ENCODE measurements at places on chromosomes 5 and 9. TPM values are rescaled to one million over a fixed set of nuclear protein-coding genes. Genes with fewer than 3 reads are reported as not detected.

The MARCOL gene
- not detected for total RNA-seq

The TAF11L10 gene
- not detected for total RNA-seq

The FCHO2 gene
- total RNA-seq = 23.3 TPM

The FAM174A gene
- 20.6 TPM for total RNA-seq

The CYSRT1 gene
- 0.27 TPM for total RNA-seq

DNA sequence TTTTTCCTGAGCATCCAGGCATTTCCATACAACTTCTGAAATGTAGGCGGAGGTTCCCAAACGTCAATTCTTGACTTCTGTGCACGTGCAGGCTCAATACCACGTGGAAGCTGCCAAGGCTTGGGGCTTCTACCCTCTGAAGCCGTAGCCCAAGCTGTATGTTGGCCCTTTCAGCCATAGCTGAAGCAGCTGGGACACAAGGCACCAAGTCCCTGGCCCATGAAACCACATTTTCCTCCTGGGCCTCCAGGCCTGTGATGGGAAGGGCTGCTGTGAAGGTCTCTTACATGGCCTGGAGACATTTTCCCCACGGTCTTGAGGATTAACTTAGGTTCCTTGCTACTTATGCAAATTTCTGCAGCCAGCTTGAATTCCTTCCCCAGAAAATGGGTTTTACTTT is 103.6 kb downstream of the NREP start:
- H3K27me3 ChIP-seq = no peaks in the 10 kb centered on the region
- no peaks in the 10 kb centered on the region for H3K36me3 ChIP-seq
- DNase-seq = no peak
- H3K4me1 ChIP-seq = peaks cover 6% of the 10 kb centered on the region
- H3K27ac ChIP-seq = no peak overlapping the region
- H3K4me3 ChIP-seq = no peak overlapping the region

DNA sequence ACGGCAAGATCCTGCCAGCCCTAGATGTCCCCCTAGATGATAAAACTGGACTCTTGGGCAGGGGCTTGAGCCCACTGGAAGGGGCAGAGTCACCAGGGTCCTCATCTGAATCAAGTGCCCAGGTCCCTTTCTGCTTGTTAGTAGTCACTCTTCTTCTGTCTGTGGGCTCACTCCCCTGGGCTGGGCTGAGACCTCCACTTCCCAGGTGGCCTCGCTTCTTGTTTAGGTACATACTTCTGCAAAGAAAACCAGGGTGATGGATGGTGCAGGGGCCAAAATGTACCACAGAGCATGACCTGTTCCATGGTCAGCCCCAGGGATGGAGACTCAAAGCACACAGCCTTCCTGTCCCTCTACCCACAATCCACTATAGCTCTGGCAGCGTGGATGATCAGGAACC is 845 bp upstream of the SLC46A2 start:
- peaks cover 19% of the 10 kb centered on the region for H3K27me3 ChIP-seq
- no peak for DNase-seq
- peaks cover 13% of the 10 kb centered on the region for H3K4me1 ChIP-seq
- no peak overlapping the region for H3K27ac ChIP-seq

- no peak for DNase-seq
- no peak overlapping the region for H3K4me3 ChIP-seq
- H3K27ac ChIP-seq = no peak overlapping the region
- H3K4me1 ChIP-seq = no peaks in the 10 kb centered on the region
- H3K27me3 ChIP-seq = no peaks in the 10 kb centered on the region
Observed at GRCh38 chr5:150077060-150077459, 9.3 kb downstream of the CSF1R start.

DNA sequence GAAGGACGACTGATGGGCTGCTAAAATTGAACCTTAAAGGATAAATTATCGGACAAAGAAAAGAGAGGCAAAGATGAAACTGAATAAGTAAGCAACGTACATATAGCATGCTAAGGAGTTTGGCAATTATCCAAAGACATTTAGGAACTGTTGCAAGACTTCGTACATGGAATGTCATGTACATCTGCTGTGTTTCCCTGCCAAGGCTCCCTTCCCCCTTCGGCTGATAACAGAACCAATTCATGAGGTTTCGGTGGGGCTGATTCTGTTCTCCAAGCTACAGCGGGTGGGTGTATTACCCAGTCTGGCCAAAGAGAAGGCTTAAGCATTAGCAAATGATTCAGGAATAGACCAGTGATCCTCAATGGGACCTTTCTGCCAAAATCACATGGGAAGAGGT is 190.9 kb upstream of the FREM1 start:
- DNase-seq = no peak
- H3K27me3 ChIP-seq = peaks cover 22% of the 10 kb centered on the region
- no peak overlapping the region for H3K27ac ChIP-seq
- H3K4me1 ChIP-seq = no peaks in the 10 kb centered on the region
- H3K4me3 ChIP-seq = no peak overlapping the region
- H3K36me3 ChIP-seq = no peaks in the 10 kb centered on the region

- DNase-seq = no peak
- no peak overlapping the region for H3K27ac ChIP-seq
- H3K27me3 ChIP-seq = no peaks in the 10 kb centered on the region
- H3K36me3 ChIP-seq = peaks cover 28% of the 10 kb centered on the region
- no peaks in the 10 kb centered on the region for H3K4me1 ChIP-seq
Observed at GRCh38 chr5:69134126-69134525, 32.8 kb upstream of the CCNB1 start.

GRCh38 chr5:91016954-91017700 is 366.0 kb downstream of the ARRDC3 start:
- no peaks in the 10 kb centered on the region for H3K36me3 ChIP-seq
- H3K4me1 ChIP-seq = no peaks in the 10 kb centered on the region
- DNase-seq = no peak
- no peaks in the 10 kb centered on the region for H3K27me3 ChIP-seq
- no peak overlapping the region for H3K4me3 ChIP-seq

GRCh38 chr5:7904170-7904569 is 35.2 kb downstream of the MTRR start:
- no peaks in the 10 kb centered on the region for H3K27me3 ChIP-seq
- H3K4me3 ChIP-seq = no peak overlapping the region
- H3K36me3 ChIP-seq = peaks cover 74% of the 10 kb centered on the region
- H3K27ac ChIP-seq = no peak overlapping the region
- no peak for DNase-seq
- H3K4me1 ChIP-seq = no peaks in the 10 kb centered on the region

DNA sequence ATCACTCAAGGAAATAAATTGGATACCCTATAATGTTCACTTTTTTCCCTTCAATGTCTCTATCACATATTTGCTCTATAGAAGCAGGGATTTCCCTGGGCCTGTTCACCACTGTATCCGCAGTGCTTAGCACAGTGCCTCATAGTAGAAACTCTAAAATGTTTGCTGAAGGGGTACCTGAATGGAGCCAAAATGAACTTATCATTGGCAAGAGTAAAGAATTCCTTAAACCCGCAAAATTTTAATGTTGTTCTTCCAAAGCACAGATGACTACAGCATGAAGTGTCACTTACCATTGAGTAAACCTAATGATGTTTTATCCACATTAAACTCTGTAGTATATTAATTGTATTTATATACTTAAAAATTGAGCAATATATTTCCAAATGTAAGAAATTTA is 96.1 kb downstream of the JAKMIP2 start:
- no peak overlapping the region for H3K27ac ChIP-seq
- H3K36me3 ChIP-seq = no peaks in the 10 kb centered on the region
- DNase-seq = no peak
- no peak overlapping the region for H3K4me3 ChIP-seq
- H3K27me3 ChIP-seq = no peaks in the 10 kb centered on the region
- H3K4me1 ChIP-seq = peaks cover 14% of the 10 kb centered on the region

GRCh38 chr9:18857334-18857733 is 175.7 kb downstream of the SAXO1 start:
- H3K27ac ChIP-seq = no peak overlapping the region
- peaks cover 30% of the 10 kb centered on the region for H3K4me1 ChIP-seq
- H3K27me3 ChIP-seq = no peaks in the 10 kb centered on the region
- DNase-seq = no peak
- H3K4me3 ChIP-seq = no peak overlapping the region

DNA sequence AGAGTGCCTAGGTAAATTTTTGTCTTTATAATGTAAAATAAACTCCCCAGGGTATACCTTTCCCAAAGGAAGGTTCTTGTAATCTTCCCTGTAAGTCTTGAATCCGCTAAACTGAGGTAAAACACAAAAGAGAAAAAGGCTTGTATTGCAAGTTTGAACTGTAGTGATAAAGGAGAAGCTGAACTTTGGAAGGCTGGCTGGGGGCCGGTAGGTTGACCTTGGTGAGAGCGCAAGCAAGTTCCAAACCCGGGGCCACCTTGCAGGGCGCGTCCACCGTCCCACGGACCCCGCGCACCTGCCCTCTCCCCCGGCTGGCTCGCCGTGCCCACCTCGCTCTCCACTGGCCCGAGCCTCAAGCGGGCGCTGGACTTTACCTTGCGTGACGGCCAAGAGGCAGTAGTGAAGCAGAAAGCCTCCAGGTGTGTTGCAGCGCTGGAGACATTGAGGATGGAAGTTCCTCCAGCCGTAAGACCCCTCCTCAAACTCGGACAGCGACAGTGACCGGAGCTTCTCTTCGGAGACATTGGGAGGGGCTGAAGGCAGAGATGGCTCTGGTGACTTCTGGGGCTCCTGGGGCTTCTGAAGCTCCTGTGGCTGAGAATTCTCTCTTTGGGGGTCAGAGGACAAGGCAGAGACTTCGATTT is 428 bp downstream of the SLCO4C1 start:
- peak overlapping the region; percentile 60 for H3K4me3 ChIP-seq
- peaks cover 15% of the 10 kb centered on the region for H3K4me1 ChIP-seq
- H3K27me3 ChIP-seq = peaks cover 29% of the 10 kb centered on the region
- DNase-seq = no peak
- no peaks in the 10 kb centered on the region for H3K36me3 ChIP-seq

Data from left ventricle myocardium inferior (tissue), 1 donor.